ENCODE measurements at places on chromosomes 16 and 17.

DNA sequence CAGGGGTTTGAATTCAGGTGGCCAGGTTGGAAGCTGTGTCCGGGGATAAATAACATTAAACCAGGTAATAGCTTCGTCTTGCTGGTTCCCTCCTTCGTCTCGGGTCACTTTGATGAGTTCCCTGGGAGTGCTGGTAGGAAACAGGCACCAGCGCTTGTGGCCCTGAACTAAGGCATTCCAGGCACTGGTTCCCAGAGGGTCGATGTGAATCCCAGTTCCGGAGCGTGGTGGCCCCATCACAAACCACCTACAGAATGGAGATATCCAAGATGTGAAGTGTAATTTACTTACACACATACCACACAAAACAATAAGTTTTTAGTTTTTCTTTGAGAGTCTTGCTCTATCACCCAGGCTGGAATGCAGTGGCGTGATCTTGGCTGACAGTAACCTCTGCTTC, 2.6 kb downstream of the JMJD6 start:
- DNase-seq: no peak

DNA sequence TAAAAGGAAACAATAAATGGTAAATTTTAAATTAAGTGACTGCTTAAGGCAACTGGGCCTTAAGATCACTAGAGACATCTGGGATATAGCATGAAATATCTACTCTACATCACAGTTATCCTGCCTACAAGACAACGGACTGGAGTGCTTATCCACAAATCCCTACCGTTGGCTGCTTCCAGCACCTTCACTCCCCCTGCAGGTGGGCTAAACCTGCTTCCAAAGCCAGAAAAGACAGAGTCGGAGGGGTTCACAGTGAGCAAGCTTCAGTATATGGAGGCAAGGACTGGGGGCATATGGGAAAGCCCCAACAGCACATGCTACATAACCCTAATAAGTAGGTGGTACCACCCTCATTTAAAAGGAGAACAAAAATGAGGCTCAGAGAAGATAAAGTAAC, 45.3 kb downstream of the GRIN2A start:
- no peak for DNase-seq

DNA sequence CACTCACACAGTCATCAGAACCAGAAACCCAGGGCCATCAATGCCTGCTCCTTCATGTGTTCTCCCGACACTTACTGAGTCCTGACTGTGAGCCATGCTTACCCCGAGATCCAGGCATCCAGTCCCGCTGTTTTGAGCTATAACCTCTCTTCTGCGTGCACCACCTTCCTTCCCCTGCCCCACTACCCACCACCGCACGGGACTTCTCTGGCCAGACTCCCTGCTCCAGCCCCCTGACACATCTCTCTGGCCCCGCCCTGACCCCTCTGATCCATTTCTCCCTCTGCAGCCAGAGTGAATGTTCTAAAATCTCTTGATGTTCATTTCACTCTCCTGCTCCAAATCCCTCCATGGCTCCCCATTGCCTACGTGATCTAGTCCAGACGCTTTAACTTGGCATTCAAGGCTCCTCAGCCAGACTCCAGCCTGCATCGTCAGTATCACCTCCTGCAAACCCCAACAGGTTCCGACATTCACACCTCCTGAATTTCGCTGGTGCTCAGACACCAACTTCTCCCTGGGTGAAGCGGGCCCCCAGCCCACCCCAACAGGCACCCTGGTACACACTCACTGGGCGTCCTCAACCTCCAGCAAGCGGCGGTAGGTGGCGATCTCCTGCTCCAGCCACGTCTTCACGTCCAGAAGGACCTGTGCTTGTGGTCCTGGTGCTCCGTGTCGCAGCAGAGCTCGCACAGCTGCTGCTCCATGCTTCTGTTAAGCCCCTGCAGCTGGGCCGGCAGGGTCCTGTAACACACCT, 3.1 kb upstream of the KRT17 start:
- DNase-seq: no peak

DNA sequence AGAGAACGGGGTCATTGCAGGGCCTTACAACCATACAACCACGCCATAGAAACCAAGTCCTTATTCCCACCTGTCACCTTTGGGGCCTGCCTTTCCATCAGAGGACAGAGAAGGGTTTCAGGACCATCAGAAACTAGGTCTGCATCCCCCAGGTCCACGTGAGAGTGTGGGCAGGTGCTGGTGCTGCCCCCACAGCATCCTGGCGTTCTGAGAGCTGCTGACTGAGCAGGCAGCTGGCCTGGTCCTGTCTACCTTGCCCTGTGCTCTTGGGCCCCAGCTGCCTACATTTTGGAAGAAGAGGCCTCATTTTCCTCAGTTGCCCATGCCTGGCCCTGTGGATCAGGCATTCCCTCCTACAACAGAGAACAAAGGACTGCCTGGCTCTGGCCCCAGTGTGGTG, 21.6 kb downstream of the ZNF276 start:
- DNase-seq: no peak

DNA sequence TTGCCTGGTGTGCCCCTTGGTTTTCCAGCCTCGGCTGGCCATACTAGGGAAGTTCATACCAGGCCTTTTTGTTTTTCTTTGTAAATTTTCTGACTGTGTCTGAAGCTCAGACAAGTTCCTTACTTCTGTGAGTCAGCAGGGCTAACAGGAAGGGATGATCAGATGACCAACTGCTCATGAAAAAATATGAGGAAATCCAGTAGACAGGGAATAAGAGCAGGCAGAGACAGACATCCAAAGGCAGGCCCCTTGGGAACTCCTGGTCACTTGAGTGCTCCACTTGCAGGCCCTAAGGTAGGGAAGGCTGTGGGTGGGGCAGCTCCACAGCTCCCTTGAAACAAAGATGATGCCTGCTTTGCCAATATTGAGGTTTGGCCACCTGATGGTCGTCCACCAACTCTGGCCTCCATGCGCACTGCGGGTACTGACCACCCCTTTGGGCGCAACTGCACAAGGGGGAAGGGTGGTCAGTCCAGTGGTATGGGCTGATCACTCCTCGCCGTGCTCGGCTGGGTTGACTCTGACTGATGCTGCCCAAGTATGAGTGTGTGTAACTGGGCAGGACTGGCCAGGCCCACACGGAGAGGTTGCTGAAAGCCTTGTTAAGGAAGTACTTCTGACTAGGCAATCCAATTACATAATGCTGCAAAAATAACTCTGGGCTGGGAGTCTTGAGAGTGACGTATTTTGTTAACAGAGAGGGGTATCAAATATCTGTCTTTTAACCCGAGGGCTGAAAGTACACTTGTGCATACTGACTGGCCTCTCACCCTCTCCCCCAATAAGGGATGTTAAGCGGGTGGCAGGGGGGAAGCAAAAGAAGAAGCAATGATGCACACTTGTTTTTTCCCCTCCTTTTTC, 20.8 kb upstream of the ZFHX3 start:
- DNase-seq: peak; percentile 95

DNA sequence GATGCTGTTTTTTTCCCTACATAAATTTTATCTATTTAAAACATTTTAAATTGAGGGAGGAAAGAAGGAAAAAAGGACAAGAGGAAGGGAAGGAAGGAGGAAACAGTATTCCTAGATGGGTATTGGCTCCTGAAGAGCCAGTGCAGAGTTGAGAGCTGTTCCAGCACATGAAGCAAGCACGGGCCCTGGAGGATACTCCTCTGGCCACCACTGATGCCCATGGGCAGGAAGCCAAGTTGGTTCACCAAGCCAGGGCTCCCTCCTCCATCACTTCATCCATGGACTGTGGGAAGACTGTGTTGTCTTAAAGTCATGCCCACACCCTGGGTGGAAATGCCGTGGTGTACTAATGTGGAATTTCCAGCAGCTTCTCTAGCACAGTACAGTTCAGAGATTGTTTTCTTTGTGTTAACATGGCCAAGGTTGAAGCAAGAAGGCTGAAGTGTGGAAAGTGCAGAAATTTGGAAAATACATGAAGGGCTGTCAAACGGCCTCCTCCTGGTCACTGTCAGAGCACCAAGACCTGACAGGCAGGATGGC, 23.9 kb upstream of the NOS2 start:
- DNase-seq: no peak

DNA sequence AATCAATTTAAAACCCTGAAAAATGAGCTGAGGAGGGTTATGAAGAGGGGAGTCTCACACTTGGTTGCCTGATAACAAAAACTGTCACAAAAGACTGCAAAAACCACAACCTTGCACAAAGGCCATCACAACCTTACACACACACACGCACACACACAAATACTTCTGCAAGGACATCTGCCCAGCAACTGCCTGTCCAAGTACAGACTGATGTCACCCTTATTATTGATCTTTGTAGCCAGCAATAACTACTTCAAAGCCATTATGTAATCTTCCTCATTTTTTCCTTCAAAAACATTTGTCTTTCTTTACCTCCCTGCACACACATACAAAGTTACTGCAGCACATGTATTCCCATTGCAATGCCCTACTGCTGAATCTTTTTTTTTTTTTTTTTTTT, 253.2 kb upstream of the HSBP1 start:
- no peak for DNase-seq

DNA sequence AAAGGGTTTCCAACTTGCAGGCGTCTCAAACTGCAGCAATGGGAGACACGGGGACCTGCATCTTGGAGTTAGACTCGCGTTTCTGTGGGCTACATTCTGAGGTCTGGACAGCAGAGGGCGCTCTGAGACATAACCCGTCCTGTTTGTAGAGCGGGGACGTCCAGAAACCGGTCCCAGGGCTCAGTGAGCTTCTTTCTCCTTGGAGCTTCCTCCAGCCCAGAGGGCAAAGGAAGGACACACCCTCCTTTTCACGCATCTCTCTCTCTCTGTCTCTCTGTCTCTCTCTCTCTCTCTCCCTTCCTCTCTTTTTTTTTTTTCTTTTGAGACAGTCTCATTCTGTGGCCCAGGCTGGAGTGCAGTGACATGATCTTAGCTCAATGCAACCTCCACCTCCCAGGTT, 19.8 kb downstream of the COX4I1 start:
- peak; percentile 26 for DNase-seq

- peak; percentile 17 for DNase-seq
These were observed 70.8 kb upstream of the TNRC6C start for GRCh38 chr17:77887464-77888241.

DNA sequence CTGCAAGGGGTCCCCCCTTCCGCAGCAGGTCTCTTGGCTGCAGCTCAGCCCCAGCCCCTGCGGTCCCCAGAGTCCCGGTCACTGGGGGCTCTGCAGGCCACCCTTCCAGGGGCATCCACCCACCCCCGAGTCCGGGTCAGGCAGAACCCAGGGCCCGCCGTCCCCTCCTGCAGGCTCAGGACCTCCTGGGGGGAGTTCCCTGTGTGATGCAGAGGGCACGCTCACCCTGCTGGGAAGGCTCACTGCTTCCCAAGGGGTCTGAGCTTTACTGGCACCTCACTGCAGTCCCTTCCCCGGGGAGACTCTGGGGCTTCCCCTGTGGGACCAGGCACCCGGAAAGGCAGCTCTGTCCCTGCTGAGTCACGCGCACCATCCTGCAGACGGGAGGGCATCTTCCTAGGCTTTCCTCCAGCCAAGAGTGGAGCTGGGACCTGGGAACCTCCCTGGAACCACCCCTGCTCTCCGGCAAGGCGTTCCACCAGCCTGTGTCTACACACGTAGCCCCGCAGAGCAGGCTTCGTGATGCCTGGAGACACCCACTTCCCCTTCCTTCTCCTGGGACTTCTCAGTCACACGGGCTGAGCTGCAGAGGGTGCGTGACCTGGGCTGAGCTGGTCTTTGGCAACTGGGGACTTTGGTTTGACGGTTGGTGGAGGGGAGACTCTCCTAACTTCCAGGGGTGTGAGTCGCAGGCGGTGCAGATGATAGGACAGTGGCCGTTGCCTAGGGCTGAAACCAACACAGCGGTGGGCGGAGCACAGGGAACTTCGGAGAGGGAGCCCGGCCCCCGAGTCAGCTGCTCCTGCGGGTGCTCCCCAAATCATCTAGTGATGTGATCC, 23.4 kb downstream of the SLC25A10 start:
- peak; percentile 42 for DNase-seq

- no peak for DNase-seq
These were observed 132.3 kb upstream of the IRX3 start for GRCh38 chr16:54418903-54419302.

DNA sequence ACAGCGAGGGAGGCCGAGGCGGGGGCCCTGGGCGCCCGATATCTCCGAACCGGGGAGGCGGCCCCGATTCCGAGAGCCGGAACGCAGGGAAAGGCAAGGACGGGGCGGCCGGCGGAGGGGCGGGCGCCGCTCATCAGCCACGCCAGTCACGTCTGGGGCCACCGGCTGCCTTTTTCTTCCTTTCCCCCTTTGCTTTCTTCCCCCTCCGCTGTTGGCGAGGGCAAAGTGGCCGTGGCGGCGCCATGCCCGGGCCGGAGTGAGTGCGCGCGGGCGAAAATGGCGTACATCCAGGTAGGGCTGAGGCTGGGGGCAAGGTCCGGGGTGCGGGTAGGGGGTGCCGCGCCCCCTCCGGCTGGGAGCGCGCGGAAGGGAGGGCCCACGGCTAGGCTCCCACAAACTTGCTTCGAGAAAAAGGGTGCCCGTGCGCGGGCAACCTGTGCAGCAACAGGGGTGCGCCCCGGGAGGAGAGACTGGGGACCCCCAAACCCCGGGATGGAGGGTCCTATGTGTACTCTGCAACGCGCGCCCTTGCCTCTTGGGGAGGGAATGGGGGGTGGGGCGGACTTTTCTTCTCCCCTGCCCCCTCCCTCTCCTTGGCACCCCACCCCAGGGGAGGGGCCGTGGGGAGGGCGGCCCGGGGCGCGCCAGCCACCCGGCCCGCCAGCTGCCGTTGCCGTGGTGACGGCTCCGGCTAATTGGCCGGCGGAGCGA, 486 bp downstream of the SYT17 start:
- no peak for DNase-seq
